H7 (cell line): ENCODE measurements at places on chromosomes 5 and 9.

DNA sequence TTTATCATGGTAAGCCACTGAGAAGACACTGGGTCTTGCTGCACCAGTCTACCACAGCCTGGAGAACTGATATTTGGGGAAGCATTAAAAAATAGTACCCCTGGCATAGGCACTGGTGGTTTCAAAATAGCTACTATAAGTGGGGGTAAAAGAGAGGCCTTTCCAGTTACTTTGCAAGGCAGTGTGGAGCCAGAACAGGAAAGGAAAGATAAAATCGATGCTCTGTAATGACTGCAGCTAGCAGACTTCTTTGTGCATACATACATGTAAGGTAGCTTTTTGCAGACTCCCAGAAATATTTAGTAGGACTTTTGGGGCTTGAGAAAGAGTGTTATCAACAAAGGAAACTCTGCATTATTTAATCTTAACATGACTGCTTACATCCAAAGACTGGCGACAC lies 31.3 kb upstream of the ALDOB start:
- DNase-seq, result no peak

GRCh38 chr9:92480291-92480771 lies 2.0 kb downstream of the ASPN start:
- no peak for DNase-seq

- DNase-seq, result no peak
These were observed 62.3 kb upstream of the ZFR start for GRCh38 chr5:32506799-32507198.

GRCh38 chr5:22754155-22754554 lies 99.0 kb downstream of the CDH12 start:
- DNase-seq, result no peak

DNA sequence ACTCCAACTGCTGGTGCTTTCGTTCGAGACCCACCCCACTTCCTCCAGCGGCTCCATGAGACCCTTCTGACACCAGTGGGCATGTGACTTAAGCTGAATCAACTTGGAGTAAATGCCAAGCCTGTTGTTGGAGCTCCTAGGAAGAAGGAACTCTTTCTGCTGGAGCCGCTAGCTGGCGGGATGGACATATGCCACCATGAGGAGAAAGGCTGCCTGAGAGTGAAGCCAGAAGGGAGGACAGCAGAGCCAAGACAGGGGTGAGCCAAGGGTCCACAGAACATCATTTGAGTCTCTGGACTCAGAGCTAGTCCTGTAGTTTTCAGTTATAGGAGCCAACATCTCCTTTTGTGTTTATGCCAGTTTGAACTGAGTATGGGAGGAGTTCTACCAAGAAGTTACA lies 35.9 kb downstream of the ANXA6 start:
- DNase-seq, result no peak

- no peak for DNase-seq
These were observed 40.9 kb upstream of the GLDC start for GRCh38 chr9:6686396-6686795.

DNA sequence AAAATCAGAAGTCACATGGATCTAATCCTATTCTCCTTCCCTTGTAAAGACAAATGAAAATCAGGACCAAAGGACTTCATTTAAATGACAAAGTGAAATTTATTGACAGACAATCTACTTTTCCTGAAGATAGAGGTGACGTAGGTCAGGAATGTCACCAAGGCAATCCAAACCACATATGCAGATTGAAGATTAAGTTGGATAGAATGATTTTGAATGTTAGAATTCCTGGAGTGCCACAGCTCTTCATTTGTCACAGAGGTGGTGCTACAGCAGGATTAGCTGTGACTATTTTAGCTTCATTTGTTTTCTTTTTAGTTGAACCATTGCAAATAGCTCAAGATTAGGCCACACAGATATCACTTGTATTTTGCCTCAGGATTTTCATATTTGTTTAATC lies 736.0 kb upstream of the ARRDC3 start:
- DNase-seq, result no peak

- peak; percentile 83 for DNase-seq
These were observed 4.2 kb downstream of the ARID3C start for GRCh38 chr9:34624475-34625185.
